ENCODE measurements at places on chromosomes 1 and 21.

- no peak for DNase-seq
These were observed 26.1 kb downstream of the CACNA1S start for GRCh38 chr1:201085902-201086735.

DNA sequence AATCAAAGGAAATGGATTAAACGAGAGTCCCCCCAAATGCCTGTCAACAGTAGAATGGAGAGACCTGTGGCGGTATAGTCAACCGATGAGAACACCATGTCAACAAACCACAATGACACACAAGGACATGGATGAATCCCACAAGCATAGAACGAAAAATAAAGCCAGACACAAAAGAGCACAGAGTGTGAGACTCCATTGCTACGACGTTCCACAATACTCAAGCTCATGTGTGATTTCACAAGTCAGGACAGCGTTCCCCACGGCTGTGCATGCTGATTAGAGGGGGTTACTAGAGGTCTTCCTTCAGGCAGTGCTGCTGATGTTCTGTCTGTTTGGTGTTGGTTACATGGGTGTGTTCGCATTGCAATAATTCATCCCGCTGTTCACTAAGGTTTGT is 5.8 kb upstream of the PLA2G2D start:
- no peak for DNase-seq

DNA sequence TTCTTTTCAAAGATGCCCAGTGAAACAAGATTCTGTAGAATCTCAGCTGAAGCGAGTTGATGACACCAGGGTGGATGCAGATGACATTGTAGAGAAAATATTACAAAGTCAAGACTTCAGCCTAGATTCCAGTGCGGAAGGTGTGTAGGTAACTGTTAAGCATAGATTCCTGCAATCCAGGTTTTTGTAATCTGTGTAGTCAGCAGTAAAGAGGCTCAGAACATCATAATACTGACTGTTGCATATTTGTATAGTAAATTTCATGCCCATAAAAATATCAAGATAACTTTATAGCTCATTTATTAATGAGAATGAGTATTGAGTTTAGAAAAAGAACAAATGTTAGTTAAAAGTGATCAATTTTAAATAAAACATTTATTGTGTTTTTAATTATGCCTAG is 32.2 kb downstream of the HENMT1 start:
- DNase-seq = no peak

DNA sequence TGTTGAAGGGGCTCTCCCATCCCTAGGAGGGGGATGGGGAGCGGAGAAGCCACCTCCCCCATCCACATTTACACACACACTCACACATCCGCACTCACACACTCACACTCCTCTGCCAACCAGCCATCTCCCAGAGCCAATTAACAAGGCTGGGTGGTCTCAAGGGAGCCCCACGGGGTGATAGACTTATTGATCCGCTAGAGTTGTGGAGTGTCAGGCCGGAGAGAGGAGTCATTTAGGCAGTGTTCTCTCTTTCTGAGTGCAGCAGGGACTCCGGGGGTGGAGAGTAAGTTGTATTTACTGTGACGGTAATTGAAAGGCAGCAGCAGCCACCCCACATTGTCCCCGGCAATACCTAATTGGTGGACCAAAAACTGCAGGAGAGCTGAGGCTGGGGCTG is 61.6 kb downstream of the KLHDC7A start:
- DNase-seq = no peak

GRCh38 chr1:204417074-204417997 is 5.7 kb upstream of the PPP1R15B start:
- no peak for DNase-seq

DNA sequence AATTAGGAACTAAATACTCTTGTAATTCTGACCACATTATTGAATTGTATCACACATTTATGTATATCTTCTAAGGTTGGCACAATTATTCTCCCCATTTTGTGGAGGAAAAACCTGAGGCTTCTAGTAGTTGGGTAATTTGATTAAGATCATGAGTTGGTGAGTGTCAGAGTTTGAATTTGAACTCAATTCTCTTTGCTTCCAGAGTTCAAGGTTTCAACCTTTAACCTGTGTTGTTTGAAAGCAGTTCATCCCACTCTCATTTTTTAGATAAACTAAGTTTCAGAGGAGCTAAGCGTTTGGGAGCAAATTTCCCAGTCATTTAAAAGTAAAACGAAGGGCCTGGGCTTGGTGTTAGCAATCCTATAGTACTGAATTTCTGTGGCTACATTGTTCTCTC is 293.4 kb downstream of the ADGRL2 start:
- no peak for DNase-seq

DNA sequence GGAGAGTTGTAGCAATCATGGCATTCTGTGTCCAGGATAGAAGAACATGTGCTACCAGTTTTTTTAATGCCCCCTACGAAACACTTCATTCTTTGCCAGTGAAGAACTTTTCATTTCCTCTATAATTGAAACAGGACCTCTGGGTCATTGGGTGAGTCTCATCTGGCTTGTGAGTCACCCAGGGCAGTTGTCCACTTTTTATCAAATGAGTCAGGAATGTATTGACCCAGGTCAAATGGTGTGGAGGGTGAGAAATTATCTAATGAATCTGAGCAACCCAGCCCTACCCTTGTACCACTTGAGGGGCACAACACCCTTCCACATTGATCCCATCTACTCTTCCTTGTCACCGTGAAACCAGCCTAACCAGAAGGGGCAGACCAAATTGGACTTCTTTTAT is 417.3 kb upstream of the PROX1 start:
- no peak for DNase-seq

DNA sequence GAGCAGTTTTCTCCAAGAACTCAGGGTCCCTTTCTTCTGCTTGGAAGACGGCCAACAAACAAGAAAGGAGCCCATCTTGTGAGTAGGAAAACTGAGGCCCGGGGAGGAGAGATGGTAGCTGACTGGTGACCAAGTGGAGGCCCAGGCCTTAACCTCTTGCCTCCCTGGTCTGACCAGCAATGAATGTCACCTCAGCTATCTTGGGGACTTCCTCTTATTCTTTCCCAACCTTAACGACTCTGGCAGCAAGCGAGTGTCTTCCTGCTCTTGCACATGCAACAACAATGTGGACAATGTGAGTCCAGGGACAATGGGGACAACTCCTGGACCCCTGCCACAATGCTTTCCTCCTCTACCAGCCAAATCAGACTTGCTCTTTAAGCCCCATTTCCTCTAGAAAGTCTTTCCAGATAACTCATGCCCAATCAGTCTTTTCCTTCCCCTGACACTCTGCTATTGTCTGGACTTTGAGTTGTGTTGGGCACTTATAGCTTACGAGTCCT is 12.6 kb downstream of the HSPG2 start:
- no peak for DNase-seq

DNA sequence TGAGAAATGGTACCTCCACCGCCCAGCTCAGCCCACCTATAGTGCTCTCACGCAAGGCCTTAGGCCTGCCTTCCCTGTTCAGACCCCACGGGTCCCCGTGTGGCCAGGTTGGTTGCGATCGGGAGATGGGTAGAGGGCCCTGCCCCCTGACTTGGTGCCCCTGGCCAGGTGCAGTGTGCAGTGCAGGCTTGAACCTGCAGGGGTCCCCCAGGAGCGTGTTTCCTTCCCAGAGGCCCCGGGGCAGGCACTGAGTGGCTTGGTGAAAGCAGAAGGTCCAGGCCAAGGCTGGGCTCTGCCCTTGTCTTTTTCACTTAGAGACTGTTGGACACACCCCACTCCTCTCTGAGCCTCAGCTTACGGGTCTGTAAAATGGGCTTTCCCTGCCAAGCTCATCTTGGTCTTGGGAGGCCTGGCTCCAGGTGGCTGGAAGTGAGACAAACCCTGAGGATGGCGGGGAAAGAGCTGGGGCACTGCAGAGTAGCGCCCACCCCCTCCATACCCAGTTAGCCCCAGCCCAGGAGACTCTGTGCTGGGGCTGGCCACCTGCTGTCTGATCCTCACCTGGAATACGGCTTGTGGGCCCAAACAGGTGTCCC is 9.3 kb upstream of the HES5 start:
- peak; percentile 70 for DNase-seq

- no peak for DNase-seq
These were observed 71.5 kb downstream of the IFI44 start for GRCh38 chr1:78721136-78721535.

GRCh38 chr1:153794624-153795329 is 19.6 kb downstream of the SLC27A3 start:
- DNase-seq = no peak

DNA sequence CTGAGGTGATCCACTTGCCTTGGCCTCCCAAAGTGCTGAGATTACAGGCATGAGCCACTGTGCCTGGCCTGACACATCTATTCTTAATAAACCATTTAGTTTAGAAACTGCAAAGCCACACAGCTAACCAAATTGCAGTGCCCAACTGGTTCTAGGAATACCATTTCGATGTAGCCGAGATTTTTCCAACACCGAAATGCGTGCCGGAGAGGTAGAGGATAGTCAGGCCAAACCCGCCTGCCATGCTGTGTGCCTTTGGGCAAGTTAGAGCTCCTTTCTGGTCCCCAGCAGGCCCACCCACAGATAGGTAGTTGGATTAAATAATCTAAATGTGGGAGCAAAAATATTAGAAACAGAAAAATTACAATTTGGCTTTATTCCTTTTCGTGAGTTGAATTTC is 254.4 kb downstream of the FOXD2 start:
- no peak for DNase-seq

DNA sequence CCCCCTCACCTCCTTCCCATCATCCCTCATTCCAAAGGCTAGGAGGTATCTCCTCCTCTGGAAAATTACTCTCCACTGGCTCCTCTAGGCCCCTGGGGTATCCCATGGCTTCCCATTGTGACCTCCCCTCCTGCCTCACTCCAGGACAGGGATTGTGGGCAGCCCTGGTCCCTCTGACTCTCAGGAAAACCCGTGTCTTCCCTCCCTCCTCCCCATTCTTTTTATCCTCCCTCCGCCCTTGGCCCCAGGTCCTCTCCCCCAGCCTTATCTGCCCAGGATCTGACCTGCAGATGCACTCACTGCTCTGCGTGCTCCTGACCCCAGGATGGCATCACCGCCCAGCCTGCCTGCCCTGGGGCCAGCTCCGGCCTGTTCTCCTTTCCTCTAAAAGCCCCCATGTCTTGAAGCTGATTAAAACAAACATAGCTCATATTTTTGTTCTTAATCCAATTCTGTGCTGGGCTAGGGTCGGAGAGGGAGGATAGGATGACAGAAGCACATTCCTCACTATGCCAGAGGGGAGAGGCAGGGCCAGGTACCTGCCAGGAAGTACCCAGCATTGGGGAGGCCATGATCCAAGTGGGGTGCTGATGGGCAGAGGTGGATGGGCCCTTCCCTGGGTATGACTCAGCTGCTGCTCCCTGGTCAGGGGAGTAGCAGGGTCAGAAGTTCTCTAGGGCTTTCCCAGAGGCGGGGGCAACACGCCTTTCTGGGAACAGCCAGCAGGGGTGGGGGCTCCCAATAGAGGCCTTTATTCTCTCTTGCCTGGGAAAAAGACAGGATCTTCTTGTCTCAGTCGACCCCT is 13.8 kb upstream of the UBL4B start:
- DNase-seq = no peak

DNA sequence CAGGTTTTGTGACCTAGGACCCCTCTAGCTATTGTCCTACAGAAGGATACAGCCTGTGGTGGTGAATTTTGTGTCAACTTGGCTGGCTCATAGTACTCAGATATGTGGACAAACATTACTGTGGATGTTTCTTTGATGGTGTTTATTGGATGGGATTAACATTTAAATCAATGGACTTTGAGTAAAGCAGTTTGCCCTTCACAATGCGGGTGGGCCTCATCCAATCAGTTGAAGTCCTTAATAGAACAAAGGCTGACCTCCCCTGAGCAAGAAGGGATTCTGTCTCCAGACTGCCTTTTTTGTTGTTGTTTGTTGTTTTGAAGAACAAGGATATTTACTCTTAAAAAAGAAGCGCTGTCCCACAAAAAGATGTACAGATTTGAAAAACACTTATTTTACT is 210.0 kb upstream of the GREM2 start:
- no peak for DNase-seq

DNA sequence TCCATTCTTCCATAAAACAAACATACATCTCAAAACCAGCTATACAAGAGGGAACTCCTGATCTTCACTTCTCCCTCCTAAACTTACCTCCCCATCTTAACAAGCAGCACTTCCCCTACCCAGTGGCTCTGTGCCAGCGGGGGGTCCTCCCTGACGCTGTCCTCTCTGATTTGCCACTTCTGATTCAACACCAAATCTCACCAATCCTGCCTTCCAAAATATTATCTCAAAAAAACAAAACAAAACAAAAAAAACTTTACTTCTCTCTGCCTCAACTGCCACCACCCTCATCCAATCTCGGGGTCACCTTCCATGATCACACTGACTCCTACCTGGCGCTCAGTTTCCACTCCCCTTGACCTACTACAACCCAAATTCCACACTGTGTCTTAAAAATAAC is 72.8 kb downstream of the SLC45A1 start:
- DNase-seq = no peak

DNA sequence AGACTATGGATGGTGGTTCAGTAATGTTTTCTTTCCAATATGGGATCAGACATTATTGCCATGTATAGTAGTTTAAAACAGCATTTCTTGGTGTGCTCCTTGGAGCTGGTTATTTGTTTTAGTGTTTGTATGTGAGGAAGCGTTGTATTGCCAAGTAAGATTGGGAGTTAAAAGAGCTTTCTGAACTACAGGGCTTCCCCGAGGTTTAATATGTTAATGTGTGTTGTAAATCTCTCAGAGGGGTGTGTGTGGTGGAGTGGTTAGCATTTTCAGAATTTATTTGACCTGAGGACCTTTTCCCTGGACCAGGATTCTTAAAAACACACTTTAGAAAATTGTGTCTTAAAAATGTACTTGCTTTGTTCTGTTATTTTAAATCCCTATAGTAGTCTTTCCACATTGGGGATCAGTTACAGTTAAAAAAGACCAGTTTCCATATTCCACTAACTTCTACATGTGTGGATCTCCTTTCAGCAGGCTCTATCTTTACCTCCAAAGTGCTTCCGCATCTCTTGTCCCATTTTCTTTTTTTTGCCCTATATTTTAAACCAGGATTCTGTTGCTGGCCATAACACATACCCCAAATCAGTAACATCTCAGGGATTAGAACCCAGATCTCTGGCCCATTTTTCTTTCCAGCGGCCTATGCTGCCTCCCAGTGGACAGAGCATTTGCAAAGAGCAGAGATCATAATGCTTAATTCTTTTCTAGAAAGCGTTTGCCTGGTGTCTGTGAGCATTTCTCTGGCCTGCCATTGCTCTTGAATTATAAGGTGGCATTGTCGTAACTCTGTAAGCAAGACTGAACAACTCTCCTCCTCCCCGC is 58.6 kb downstream of the PBX1 start:
- no peak for DNase-seq

GRCh38 chr1:168098534-168099320 is 38.0 kb downstream of the GPR161 start:
- no peak for DNase-seq

DNA sequence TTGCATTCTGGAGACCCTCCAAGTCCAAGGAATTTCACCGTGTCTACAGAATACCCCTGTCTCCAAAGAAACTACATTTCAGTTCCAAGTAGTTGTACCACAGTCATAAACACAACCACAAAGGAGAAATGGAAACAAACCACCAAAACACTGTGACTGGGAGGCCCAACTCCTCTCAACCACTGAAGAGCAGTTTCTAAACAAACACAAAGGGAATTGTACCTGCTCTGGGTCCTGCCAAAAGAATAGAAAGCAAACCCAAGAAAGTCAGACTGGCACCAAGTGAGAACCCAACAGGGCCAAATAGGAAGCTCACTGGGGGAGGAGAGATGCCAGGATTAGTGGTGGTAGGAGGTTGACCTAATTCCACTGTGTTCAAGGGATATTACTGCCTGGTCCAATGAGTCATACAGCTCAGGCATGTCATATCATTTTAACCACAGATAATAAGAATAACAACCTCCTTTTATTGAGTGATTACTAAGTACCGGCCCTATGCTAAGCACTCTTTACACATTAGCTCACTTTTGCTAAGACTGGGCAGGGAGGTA is 123.9 kb upstream of the PPP2R5A start:
- DNase-seq = no peak

- DNase-seq = no peak
These were observed 35.5 kb upstream of the IL20 start for GRCh38 chr1:206829875-206830274.
